ENCODE measurements at places on chromosomes 7 and 10.

DNA sequence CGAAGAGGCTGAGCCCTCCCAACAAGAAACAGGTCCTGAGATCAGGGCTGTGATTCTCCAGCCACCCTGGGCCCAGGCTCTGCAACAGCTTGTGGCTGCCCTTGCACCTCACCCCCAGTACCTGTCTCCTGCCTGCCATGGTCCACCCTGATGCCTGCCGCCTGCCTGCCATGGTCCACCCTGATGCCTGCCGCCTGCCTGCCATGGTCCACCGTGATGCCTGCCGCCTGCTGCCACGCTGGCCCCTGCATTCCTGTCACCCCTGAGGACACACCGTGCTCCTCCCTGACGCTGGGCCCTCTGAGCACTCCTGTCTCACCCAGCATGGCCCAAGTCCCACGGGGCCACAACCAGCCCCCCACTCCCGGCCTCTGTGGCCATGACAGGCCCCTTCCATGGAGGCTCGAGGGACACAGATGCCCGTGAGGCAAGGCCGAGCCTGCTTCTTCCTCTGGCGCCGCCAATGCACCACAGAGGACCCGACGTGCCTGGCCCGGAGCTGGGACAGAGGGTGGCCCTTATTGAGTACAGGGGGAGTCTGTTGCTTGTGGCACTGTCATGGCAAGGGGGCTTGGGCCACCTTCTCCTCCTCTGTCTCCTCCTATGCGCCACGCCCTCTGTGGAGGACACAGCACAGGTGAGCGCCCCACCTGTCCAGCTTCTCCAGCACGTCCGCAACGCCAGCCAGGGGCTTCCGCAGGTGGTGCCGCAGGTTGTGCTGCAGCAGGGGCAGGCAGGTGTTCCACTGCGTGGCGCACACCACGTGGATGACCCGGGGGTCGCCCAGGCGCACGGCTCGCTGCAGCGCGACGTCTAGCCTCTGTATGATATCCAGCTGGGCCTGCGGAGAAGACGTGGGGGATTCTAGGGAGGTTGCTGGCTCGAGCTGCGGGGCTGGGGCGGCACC, 18.1 kb downstream of the CFAP46 start:
- DNase-seq, result no peak

- DNase-seq, result no peak
Measured at GRCh38 chr7:18655912-18656311, 160.4 kb downstream of the HDAC9 start.

GRCh38 chr10:7085913-7086589, 324.8 kb downstream of the SFMBT2 start:
- no peak for DNase-seq

- no peak for DNase-seq
Measured at GRCh38 chr10:31100115-31100601, 68.5 kb upstream of the ZNF438 start.

DNA sequence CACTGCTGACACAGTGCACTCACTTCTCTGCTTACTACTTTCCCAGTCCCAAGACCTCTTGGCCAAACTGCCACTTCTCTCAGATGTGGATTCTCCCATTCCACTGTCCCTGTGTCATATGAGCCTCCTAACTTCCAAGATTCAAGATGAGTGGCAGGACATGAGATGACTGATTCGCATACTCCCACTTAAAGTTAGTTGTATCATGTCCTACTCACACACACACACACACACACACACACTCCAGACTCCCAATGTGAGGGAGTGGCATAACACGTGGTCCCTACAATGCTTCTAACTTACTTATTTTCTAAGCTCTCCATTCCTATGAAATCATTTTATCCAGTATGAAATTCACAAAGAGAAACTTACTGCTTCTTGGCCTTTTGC, 67.0 kb upstream of the CAV2 start:
- no peak for DNase-seq

DNA sequence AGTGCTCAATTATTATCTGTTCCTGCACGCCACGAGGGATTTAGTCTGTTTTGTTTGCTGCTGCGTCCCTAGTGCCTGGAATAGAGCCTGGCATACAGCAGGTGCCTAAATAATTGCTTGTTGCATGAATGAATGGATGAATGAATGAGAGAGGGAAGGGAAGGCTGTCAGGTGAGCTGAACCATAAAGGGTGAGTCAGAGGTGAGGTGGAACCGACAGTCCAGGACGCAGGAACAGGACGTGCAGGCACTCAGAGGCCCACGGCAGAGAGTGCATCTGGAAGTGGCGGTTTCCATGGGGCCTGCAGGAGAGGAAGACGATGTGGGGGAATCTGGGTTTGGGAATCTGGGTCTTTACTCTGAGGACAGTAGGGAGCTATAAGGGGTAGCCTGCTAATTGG, 17.7 kb upstream of the PPIF start:
- no peak for DNase-seq

GRCh38 chr10:16989826-16990293, 139.8 kb downstream of the CUBN start:
- no peak for DNase-seq

- no peak for DNase-seq
Measured at GRCh38 chr7:82677493-82677892, 233.9 kb upstream of the CACNA2D1 start.

GRCh38 chr10:129956876-129957673, 7.0 kb downstream of the EBF3 start:
- DNase-seq, result no peak

DNA sequence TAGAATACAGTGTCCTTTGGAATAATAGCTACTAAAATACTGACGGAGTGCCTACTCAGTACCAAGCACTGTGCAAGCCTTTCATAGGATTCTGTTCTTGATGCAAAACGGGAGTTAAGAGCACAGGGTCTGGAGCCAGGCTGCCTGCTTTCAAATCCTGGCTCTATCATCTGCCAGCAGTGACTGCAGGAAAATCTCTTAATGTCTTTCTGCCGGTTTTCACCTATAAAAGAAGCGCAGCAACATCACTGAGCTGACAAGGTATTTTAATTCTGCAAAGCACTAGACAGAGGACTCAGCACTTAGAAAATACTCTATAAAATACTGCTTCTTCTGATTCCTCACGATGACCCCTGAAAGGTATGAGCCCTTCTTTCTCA, 659 bp downstream of the FIGNL1 start:
- no peak for DNase-seq

DNA sequence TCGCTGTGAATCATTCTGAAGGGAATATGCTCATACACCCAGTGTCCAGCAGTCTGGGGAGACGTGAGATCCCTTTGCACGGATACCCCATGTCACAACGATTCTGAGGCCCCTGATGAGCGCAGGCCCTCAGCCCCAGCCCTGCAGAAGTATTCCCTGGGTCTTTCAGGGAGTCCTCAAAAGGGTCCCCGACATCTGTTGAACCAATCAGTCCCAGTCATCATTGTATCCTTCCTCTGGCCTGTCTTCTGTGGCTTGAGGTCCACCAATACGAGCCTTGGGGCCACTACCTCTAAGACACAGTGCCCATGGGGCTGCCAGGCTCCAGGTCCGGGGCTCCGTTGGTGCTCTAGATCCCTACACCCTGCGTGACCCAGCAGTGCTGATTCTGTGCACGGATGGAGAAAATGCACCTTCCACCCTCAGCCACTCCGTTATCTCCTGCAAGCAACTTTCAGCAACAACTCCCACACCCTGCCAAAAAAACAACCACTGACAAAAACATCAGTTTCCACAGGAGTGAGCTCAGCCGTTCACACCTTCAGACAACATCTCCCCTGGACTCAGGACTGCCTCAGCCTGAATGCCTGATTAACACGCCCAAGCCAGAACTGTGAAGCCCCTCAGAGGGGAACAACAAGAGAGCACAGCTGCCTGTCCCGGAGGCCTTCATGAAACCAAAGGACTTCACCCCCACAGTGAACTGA, 46.9 kb upstream of the KDM7A start:
- DNase-seq, result no peak

DNA sequence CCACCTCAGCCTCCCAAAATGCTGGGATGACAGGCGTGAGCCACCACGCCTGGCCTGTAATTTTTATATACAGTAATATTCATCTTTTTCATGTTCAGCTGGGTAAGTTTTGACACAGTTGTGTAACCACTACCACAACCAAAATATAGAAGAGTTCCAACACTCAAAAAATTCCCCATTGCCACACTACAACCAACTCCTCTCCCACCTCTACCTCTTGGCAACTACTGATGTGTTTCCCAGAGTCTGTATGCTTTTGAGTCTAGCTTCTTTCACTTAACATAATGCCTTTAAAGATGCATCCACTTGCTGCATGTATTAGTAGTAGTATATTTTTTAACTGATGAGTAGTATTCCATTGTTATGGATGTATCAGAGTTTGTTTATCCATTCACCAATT, 90.7 kb downstream of the SRPK2 start:
- DNase-seq, result no peak

DNA sequence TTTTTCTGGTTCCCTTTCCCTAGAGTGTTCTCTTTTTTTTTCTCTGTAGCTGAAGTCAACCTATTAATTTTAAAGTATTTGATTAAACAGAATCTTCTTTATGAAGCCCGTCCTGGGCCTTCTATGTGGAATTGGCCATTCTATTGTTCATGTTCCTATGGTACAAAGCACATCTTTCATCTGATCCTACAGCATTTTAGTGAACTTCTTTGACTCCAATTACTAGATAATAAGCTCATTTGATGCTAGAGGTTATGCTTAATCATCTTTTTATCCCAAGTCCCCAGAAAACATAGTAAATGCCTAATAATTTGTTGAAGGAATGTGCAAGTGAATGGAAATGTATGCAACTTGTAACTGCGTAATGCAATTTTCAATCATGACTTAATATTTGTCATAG, 472.0 kb upstream of the KLF6 start:
- no peak for DNase-seq

- no peak for DNase-seq
Measured at GRCh38 chr7:88346357-88346756, 39.7 kb upstream of the STEAP4 start.

GRCh38 chr7:3267966-3268690, 32.9 kb upstream of the SDK1 start:
- DNase-seq, result no peak

DNA sequence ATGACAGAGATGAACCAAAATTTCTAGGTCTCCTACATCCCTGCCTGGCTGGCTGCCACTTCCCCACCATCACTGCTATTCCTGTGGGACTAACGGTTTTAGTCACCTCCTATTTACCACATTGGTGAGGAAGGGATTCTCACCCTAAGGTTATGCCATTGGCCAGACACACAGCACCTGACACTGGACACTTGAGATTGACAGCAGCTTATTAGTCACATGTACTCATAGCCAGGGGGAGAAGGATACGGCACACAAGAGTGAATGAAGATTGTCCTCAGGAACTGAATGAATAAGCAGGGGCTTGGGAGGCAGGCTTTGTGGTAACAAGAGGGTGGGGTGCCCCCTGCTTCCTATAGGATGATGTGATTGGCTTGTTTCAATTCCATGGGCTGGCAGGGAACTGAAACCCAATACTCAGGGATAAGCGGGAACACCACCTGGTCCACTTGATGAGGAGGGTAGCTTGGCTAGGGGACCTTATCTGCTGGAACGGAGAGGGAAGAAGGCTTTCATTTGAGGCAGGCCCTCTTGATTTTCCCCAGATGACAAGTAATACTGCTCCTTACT, 99.0 kb downstream of the SPAG6 start:
- DNase-seq, result no peak

DNA sequence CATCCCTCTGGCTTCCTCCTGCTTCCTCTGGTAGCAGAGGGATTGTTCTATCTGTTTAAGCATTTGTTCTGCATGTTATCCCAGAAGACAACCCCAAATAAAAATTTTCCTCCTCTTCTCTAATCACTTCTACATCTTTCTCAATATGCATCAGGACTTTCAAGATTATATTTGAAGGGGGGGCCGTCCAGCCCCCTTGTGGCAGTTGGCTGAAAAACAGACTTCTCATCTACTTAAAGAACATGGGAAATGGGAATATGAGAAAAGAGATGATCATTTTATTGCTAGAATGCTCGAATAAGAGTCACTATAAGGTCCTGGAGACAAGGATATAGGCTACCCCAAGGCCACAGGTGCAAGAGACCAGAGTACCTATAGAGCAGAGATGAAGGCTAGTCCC, 466.0 kb downstream of the REEP3 start:
- no peak for DNase-seq

- DNase-seq, result no peak
Measured at GRCh38 chr7:89839329-89839728, 314.9 kb upstream of the STEAP1 start.

DNA sequence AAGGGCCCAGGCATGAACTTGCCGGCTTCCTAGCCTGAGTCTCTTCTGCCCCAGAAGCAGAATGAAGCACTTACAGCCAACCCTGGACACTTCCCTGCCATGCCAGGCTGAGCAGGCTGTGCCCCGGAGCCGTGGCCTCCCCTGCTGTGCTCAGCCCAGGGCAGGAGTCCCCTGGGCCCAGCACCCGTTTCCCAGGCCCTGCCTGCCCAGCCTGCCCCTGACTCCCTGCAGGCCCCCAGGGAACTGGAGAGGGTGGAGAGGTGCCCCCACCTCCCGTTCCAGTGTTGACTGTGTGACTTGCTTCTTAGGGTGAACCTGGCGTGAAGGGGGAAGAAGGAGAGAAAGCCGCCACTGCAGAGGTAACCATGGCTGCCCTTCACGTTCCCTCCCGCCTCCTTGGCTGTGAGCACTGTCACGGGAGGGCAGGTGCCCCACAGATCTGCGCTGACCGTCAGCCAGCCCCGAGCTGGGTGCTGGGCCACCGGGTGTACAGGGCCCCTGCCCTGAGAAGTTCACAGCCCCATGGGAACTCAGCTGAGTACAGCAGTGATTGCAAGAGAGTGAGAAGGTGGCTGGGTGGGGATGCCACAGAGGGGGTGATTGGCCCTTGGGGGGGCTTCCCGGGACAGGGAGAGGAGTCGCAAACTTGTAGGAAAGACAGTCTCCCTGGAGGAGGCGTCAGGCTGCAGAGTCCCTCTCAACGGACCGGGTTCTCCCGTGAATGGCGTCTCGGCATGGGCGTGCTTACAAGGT, 75.9 kb downstream of the MYL10 start:
- DNase-seq, result no peak

GRCh38 chr10:108421266-108421665, 1256.8 kb upstream of the SORCS1 start:
- DNase-seq, result no peak

DNA sequence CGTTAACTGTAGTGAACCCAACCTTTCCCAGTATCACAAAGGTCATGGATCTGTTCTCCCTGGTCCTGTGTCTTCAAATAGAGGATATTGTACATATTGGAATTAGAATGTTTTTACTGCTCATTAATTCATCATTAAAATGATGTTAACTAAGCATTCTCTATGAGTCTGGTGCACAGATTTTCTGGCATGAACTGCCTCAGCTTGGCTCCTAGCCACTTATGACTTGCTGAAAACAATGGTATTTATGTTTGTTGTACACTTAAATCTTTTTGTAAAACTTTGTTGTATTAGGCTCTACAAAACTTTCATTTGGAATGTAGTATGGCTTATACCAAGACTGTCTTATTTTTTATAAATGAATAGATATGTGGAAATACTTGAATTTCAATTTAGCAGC, 329.4 kb downstream of the TFEC start:
- DNase-seq, result no peak

DNA sequence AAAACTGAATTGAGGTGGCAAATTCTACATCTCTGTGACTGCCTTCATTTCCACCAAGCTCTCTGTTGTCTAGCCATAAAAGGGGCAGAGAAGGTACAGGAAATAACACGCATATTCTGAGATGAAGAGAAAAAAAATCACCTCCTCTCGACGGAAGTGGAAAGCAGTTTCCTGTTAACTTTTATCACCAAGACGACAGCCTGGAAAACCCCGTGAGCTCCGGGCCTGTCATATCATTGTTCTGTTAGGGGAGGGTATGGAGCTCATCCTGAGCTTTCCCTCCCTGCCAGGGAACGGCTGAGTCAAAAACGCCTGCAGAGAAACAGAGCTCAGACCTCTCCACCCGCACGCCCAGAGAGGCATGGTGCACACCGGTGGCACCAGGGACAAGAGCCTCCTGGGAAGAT, 200.3 kb downstream of the PRPF18 start:
- peak; percentile 63 for DNase-seq

GRCh38 chr7:80185571-80185970, 50.9 kb downstream of the GNAI1 start:
- DNase-seq, result no peak

Measured in stimulated activated CD4-positive, alpha-beta T cell treated with anti-CD3 and anti-CD28 coated beads, Interleukin-1b, Interleukin-23, amount 100 ng/mL, for 4 hours (primary cell).